Cardiac muscle cell (in vitro differentiated cells and primary cell): ENCODE measurements at places on chromosomes 2 and 18. TPM values are rescaled to one million over a fixed set of nuclear protein-coding genes. Genes with fewer than 3 reads are reported as not detected.

The MAL gene
- 0.49 TPM in 1 of 2 replicates, not detected in the other for total RNA-seq

The FRZB gene
- 9.6 and 12.3 TPM in 2 replicates for total RNA-seq

The SLC5A7 gene
- 0.04 and 0.06 TPM in 2 replicates for total RNA-seq

The UGT1A8 gene
- not detected in 2 replicates for total RNA-seq

The WNT10A gene
- total RNA-seq: not detected in 2 replicates

The CCDC121 gene
- total RNA-seq: 4.2 and 6.1 TPM in 2 replicates

The PKDCC gene
- total RNA-seq: 169 and 228 TPM in 2 replicates

The C2orf66 gene
- total RNA-seq: 0.27 TPM in 1 of 2 replicates, not detected in the other

The LRRC30 gene
- not detected in 2 replicates for total RNA-seq

DNA sequence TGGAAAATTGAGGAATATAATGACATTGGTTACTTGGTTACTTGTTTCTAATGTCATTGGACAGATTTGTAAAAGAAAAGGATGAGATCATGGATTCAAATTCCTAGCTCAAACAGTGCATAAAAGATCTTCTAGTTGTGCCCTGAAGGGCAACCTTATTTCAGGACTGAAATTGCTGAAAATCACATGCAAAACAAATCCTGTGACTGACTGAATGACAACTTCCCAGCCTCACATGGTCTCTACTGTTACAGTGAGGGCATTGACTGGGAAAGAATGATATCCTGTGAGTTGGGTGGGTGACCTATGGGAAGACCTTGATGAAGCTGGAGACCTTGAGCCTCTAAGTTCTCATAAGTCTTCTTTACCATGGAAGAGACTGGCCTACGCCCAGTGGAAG lies 90.4 kb upstream of the HAAO start:
- H3K36me3 ChIP-seq: no peaks in the 10 kb centered on the region
- DNase-seq: no peak
- H3K27me3 ChIP-seq: no peaks in the 10 kb centered on the region
- H3K4me1 ChIP-seq: no peaks in the 10 kb centered on the region
- no peak overlapping the region for H3K4me3 ChIP-seq

DNA sequence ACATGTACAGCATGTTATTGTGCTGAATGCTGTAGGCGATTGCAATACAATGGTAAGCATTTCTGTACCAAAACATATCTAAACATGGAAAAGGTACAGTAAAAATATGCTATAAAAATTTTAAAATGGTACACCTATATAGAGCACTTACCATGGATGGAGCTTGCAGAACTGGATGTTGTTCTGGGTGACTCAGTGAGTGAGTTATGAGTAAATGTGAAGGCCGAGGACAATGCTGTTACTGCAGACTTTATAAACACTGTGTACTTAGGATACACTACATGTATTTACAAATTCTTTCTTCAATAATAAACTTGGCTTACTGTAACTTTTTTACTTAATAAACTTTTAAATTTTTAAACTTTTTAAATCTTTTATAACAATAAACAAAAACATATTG lies 473.4 kb upstream of the UBE2E3 start:
- H3K4me1 ChIP-seq: no peaks in the 10 kb centered on the region
- H3K27me3 ChIP-seq: no peaks in the 10 kb centered on the region
- H3K27ac ChIP-seq: no peak overlapping the region
- no peak overlapping the region for H3K4me3 ChIP-seq

DNA sequence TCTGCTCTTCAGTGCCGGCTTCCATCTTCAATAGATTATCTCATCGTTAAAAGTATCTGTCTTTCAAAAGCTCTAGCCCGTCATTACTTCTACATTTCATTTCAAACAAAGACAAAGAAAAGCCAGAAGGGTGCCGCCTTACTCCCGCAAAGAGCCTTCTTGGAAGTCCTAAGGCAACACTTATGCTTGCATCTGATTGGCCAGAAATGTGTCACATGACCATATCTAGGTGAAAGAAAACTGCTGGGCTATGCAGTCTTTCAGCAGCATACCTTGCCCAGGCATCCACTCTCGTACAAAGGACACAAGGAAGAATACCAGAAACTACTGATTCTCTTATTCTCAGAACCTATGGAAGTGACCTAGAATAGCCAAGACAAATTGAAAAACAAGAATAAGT lies 217.1 kb upstream of the SLC35G4 start:
- H3K4me1 ChIP-seq: no peaks in the 10 kb centered on the region
- no peak overlapping the region for H3K4me3 ChIP-seq
- DNase-seq: no peak
- no peaks in the 10 kb centered on the region for H3K36me3 ChIP-seq
- no peaks in the 10 kb centered on the region for H3K27me3 ChIP-seq

DNA sequence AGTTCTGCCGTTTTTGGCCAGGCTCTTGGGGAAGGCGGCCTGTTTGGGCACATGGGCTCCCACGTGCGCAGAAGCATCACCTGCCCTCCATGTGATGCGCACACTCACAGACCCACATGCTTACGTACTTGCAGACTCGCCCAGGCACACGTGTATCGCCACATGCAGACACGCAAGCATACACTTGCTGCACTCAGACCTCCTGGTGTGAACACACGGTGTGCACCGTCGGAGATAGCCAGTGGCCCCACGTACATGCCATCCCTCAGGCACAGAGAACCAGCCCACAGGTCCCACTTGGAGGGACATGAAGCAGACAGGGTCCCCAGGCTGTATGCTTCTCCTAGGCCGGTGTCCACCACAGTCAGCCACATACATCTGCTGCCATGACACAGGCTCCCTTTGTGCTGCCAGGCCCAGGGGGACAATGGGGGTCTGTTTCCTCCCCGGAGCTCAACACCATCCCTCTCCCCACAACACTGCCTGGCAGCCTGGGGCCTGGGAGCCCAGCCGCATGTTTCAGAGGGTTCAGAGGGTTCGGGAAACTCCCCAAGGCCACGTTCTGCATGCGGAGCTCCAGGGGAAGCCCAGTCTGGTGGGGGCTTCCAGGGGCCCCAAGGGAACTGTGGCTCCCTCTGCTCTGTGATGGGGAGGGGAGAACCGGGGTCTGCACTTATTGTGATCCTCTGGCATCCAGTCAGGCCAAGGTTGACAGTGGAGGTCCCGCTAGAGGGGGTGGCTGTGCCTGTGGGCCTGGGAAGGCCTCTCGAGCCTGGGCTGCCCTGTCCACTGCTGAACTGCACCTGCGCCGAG lies 208.1 kb upstream of the HAAO start:
- no peak overlapping the region for H3K27ac ChIP-seq
- no peaks in the 10 kb centered on the region for H3K27me3 ChIP-seq
- no peak for DNase-seq

DNA sequence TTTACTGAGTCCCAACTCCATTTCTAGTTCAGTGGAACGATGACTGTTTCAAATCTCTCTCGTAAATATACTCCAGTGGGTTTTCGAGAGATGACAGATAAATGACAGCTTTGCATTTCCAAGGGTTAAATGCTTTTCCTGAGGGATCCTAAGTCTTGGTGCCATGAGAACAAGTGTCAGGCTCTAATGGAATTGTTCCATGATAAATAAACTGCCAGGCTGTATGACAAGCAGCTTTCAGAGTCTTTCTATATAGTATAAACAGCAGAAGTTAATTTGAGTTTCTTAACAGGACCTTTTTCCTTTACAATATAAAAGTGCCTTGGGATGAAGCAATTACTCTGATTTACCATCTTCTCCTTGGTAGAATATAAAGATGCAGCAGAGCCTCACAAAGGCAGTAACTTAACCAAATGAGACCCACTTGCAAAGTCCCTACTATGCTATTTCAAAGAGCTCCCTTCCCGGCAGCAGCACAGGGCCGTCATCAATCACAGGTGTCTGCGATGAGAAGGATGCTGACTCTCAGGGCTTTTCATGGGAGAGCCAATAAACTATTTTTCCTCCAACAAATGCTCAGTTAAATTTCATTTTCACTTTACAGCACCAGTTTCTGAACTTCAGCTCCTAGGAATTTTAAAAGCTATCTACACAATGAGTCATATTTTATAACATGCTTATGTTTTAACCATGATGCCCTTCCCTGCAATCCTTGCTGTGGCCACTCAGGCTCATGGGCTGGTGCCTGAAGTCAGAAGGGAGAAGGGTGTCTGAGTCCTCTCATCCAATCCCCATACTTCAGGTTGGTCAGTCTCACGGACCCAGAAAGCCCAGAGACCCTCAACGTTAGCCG lies 123.8 kb downstream of the AFF3 start:
- no peak overlapping the region for H3K27ac ChIP-seq
- H3K36me3 ChIP-seq: no peaks in the 10 kb centered on the region

DNA sequence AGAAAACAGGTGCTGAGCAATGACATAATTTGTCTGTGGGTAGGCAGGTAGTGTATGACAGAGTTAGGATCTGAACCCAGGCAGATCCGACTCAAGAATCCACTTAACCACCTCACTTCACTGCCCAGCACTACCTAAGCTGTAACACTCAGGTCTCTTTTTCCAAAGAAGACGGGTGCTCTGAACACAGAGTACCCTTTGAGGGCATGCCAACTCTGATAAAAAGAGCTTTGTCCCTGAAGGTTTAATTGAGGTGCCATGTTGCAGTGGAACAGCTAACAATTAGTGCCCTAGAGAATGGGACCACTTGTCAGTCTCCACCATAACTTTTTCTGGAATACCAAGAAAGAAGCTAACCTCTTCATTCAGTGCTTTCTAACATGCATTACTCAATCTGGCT lies 11.3 kb downstream of the ABHD3 start:
- H3K36me3 ChIP-seq: no peaks in the 10 kb centered on the region
- no peaks in the 10 kb centered on the region for H3K27me3 ChIP-seq
- DNase-seq: no peak
- H3K4me1 ChIP-seq: no peaks in the 10 kb centered on the region

DNA sequence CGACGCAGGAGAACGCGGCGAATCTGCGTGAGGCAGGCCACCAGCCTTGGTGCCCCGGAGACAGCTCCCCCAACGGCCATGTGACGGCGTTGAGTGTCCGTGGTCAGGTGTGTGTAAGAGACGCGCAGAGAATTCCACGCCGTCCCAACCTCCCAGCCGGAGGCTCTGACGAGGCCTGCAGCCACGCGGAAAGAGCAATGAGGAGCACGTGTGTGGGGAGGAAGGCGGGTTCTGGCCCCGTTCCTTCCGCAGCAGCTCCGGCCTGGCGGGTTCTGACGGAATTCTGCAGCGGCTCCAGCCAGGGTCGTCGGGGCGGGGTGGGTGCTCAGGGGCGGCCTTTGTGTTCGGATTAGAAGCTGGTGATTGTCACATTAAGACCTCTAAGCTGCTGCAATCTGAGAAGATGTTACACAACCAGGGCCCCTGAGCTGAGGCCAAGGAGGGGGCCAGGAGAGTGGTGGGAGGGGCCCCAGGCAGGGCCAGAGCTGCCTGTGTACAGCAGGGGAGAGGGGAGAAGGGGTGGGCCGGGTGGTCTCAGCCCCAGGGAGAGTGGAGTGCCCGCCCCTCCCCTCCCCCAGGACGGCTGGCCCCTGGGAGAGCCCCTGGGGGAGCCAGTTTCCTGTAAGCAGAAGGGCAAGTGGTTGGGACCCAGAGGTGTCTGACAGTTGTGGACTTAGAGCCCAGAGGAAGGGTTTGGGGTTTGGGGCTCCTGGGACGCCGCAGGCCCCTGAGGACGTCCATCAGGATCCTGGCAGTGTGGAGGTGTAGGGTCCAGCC lies 5.1 kb upstream of the GAL3ST2 start:
- H3K4me3 ChIP-seq: no peak overlapping the region
- H3K27me3 ChIP-seq: no peaks in the 10 kb centered on the region
- peaks cover 9% of the 10 kb centered on the region for H3K4me1 ChIP-seq
- peak overlapping the region; percentile 69 for H3K27ac ChIP-seq
- DNase-seq: no peak
- H3K36me3 ChIP-seq: no peaks in the 10 kb centered on the region

DNA sequence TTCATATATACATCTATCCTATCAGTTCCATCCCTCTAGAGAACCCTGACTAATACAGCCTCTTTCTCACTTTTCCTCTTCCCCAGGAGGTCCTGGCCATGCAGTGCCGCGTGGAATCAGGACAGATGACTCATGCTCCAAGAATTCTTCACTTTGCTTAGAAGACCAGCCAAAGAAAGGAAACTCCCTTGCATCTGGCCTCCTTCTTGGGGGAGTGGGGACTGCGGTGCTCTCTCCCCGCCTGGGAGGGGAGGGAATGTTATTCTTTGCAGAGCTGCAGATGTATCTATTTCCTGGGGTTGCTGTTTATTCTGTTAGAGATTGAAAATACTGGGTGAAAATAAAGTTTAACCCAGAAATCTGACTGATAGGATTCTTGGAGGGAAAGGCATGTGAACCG lies 111.5 kb upstream of the SH3BP4 start:
- H3K36me3 ChIP-seq: no peaks in the 10 kb centered on the region
- peaks cover 21% of the 10 kb centered on the region for H3K4me1 ChIP-seq
- H3K4me3 ChIP-seq: no peak overlapping the region
- DNase-seq: peak; percentile 97
- no peak overlapping the region for H3K27ac ChIP-seq
- H3K27me3 ChIP-seq: no peaks in the 10 kb centered on the region

GRCh38 chr2:232497348-232497747 lies 9.7 kb upstream of the ECEL1 start:
- peaks cover under 1% of the 10 kb centered on the region for H3K27me3 ChIP-seq
- H3K27ac ChIP-seq: no peak overlapping the region
- no peaks in the 10 kb centered on the region for H3K36me3 ChIP-seq
- peaks cover 10% of the 10 kb centered on the region for H3K4me1 ChIP-seq
- no peak overlapping the region for H3K4me3 ChIP-seq

- no peaks in the 10 kb centered on the region for H3K27me3 ChIP-seq
- H3K36me3 ChIP-seq: no peaks in the 10 kb centered on the region
- DNase-seq: no peak
- H3K4me3 ChIP-seq: no peak overlapping the region
- no peak overlapping the region for H3K27ac ChIP-seq
These were observed 24.4 kb upstream of the GPR39 start for GRCh38 chr2:132392221-132392620.

- no peaks in the 10 kb centered on the region for H3K4me1 ChIP-seq
- peak; percentile 98 for DNase-seq
- no peaks in the 10 kb centered on the region for H3K27me3 ChIP-seq
- H3K27ac ChIP-seq: no peak overlapping the region
- H3K4me3 ChIP-seq: no peak overlapping the region
- no peaks in the 10 kb centered on the region for H3K36me3 ChIP-seq
These were observed 21.5 kb upstream of the TXNL4A start for GRCh38 chr18:80009661-80010550.

DNA sequence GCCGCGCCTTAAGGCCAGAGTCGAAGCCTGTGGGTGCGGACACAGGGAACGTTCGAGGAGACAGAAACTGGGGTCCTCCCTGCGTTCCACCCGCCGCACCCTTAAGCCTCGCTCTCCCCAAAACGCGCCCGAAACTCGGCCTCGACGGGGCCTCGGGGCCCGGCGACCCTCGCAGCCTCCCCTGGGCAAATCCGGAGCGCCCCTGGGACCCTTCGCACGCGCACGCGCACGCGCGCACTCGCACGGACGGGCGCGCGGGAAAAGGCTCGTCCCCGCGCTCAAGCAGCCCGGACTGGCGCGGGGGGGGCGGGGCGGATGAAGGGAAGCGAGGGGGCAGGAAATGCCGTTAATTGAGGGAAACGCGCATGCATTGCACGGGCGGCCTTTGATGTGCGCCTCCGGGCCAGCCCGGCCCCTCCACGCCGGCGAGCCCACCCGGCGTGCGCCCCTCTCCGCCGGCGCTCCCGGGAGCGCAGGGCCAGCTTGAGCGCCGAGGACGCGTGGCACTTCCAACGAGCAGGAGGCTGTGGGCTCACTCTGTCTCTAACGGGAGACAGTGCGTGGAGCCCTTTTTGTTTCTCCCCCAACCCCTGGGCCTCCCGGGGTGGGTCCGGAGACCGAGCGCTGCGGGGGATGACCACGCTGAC lies 5.4 kb upstream of the SALL3 start:
- H3K27ac ChIP-seq: no peak overlapping the region
- no peaks in the 10 kb centered on the region for H3K36me3 ChIP-seq
- peaks cover 100% of the 10 kb centered on the region for H3K27me3 ChIP-seq
- H3K4me1 ChIP-seq: peaks cover 5% of the 10 kb centered on the region

GRCh38 chr18:9055185-9055584 lies 47.3 kb upstream of the NDUFV2 start:
- peak; percentile 79 for DNase-seq
- no peaks in the 10 kb centered on the region for H3K27me3 ChIP-seq
- no peak overlapping the region for H3K27ac ChIP-seq
- no peaks in the 10 kb centered on the region for H3K36me3 ChIP-seq
- H3K4me1 ChIP-seq: no peaks in the 10 kb centered on the region
- H3K4me3 ChIP-seq: no peak overlapping the region
